CD4-positive, alpha-beta T cell (primary cell): ENCODE measurements at places on chromosomes 12 and 14.

GRCh38 chr14:56206596-56206995 lies 88.4 kb downstream of the PELI2 start:
- no peak for DNase-seq

GRCh38 chr12:28938056-28938455 lies 211.0 kb upstream of the FAR2 start:
- DNase-seq, result no peak

DNA sequence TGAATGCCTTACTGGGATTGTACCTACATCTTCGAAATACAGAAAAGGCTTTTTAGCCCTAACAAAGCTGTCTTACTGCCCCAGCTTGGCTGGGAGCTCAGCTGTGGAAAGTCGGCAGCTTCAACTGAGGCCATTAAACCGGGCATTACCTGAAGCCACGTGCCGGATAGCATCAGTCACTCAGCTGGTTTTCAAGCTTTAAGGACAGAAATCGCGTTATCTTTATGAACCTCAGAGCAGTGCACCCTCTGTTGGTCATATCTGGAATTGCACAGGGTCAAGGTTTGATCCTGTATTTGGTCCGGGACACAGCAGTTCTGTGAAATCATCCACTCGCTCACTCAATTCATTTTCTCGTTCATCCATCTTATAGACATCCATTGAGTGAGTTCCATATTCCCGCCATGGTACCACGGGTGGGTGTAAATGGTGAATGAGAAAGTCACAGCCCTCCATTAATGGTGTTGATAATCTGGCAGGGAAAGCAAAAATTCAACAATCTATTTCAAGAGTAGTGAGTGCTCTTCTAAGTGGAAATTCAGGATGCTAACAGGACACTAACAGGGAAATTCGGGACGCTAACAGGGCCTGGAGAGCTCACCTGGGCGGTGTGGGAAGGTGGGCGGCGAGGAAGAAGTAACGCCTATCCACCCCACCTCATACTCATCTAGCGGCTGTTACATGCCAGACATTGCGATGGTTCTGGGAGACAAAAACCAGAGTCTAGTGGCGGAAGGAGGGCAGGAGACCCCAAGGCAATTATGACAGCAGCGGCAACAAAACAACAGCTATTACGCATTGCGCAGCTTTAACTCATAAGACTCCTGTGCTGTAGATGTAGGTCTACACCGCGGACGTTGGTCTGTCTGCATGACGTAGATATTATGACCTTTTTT lies 60.6 kb upstream of the TCL1A start:
- peak; percentile 31 for DNase-seq

DNA sequence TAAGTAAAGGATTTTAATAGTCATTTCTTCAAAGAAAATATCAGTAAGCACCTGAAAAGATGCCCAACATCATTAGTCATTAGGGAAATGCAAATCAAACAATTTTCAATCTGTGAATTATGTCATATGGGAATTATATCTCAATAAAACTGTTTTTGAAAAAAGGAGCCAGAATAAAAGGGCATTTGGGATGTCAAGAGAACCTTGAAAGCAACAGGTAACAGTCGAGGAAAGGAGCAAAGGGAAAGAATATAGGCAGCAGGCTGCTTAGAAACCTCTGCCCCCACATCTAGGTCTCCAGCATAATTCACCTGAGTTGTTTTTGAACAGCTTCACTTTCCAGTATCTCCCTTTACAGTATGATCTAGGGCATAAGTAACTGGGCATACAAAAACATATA lies 12.2 kb downstream of the RAD9B start:
- no peak for DNase-seq

- DNase-seq, result no peak
Observed at GRCh38 chr14:58776516-58776915, 138.8 kb downstream of the DACT1 start.

DNA sequence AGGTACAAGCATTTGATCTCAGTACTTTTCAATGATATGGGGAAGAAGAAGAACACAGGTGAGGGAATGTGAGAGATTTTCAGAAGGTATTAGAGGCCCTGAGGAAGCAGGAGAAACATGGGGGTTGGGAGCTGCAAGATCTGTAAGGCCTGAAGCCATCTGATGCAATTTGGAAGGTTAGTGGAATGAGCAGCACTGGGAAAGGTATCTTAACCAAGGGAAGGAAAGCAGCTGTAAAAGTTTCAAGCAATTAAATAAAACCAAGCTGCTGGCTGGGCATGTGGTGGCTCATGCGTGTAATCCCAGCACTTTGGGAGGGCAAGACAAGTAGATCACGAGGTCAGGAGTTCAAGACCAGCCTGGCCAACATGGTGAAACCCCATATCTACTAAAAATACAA lies 104.4 kb upstream of the PARP11 start:
- DNase-seq, result no peak

DNA sequence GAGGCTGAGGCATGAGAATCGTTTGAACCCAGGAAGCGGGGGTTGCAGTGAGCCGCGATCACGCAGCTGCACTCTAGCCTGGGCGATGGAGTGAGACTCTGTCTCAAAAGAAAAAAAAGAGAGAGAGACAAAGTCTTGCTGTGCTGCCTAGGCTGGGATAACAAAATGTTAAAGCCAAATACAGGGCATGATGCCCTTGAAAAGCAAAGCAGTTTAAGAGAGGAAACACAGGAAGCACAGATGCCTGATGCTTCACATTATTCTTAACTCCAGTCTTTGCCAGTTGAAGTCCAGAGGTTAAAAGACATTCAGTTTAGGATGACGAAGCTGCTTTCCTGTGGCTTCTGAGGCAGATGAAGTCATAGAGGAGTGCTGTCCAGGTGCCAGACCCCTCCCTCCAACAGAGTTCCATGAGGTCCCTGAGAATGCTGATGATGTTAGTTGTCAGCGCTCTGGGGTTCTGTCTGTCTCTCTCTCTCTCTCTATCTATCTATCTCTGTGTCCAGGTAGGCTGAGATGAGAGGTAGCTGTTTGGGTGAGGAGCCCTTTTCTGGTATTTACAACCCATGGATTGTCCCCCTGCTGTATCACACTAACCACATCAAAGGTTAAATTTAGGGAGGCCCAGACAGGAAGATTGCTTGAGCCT lies 4.9 kb upstream of the MRPL52 start:
- DNase-seq, result no peak

DNA sequence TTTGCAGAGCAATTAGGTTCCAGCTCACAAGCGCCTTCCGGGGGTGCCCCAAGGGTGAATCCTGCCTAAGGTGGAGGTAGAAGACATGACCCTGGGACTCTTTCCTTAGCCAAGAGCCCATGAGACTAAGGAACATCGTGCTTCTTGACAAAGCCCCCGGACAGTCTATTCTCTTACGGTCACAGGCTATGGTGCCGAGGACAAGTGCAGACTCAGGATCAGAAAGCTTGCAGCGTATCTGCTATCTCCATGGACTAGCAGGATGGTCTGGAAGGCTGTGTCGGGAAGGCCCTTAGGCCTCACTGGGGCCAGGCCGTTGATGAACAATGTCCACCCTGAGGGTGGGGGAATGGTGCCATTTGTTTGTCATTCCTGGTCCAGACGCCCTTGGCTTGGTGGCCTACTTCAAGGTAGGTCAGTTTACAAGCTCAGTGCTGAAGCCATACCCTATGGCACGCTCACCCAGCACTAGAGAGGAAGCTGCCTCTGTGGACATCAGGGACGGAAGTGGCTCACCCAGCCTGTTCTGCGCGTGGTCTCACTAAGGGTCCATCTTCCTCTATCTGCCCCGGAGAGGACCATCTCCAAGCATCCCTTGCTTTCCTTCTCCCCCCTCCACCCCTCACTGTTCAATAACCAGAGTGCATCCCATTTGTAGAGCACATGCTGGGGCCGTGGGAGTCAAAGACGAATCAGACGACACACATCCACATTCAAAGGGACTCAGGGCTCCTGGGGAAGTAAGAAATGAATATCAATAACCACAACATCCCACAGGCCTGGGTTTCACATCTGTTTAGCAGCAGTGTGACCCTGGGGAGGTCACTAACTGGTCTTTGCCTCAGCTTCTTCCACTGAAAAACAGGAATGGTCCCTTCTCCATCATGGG lies 45.0 kb upstream of the IQSEC3 start:
- no peak for DNase-seq

DNA sequence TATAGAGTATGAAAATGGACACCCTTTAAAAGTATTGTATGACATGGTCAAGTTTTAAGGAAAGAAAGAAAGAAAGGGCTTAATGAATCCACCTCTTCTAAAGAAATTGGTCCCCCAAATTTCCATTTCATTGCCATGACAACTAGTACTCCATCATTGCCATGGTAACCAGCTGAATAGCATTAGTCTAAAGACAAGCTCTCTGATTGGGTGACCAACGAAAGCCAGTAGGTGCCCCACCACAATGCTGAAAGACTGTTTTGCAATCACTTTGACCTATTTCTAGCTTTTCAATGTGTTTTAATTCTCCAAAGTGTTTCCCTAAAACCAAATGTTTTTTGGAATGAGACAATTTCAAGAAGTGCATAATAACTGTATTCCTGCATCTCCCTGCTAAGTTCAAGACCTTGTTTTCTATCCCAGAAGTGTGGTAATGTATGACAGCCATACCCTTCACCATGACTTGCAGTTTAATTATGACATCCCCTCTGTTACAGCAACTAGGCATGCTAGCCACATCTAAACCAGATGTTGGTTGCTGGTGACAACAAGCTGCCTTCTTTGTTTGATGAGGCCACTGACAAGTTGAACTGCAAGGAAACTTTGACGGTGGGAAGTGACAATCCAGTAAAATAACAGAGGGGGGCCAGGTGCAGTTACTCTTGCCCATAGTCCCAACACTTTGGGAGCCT lies 46.7 kb downstream of the KICS2 start:
- no peak for DNase-seq

DNA sequence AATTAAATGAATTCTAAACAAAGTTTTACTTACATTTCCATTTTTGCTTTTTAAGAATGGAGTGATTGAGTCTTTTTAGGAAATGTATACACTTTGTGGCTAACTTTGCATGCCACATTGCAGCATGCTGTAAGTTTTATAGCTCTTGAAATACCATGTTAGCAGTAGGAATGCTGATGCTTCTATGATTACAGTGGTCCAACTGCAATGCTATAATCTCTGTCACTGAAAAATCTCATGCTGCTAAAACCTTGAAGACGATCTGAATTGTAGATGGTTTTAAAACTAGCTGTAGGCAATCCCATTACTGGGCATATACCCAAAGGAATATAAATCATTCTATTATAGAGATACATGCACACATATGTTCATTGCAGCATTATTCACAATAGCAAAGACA lies 127.6 kb downstream of the WIF1 start:
- DNase-seq, result no peak

DNA sequence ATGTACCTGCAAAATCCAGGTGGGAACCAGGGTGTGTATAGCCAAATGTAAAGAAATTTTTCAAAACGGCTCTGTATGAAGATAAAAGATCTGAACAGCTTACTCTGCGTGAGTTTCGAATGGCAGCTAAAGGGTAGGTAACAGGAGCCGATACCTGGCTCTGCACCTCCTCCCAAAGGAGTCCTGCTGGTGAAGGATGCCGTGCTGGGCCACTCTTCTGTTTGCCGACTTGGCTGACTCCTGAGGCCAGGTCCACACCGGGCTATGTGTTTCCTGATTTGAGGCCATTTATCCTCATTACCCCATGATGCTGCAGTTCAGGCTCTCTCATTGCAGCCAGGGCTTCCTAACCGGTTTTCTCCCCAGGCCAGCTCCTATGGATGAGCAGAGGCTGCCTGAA lies 244.6 kb downstream of the SLC41A2 start:
- no peak for DNase-seq

- no peak for DNase-seq
Observed at GRCh38 chr12:75888874-75889613, 142.5 kb downstream of the PHLDA1 start.

GRCh38 chr14:22614240-22614799 lies 16.2 kb downstream of the ABHD4 start:
- DNase-seq, result no peak

DNA sequence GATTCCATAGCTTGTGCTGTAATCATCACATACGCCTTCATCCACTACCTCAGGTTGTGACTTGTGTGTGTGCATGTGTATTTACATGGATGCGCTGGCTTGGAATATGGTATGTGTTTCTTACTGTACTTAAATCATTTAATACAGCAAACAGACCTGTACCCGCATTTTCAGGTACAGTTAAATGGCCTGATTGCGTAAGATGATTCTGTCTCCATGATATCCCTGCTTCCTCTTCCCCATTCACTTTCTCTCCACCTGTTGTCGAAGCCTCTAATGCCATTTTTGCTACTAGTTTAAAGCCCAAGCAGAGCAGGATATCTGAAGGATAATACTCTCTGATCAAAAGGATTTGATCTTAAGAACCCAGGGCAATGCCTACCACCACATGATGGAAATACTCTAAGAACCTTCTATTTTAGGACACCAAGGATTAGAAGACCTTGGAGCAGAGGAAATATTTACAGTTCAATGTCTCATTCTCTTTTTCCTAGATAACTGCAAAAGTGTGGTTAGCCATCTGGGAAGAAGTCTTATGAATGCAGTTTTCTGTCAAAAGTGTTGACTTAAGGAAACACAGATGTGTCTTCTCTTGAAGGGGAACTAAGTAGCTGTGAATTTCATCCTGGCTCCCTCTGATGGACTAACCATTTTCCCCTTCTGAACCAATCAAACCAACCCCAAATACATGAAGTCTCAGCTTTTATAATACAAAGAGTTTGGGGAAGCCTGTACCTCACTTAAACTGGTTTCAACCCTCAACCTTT lies 78.7 kb downstream of the HELB start:
- DNase-seq, result no peak

DNA sequence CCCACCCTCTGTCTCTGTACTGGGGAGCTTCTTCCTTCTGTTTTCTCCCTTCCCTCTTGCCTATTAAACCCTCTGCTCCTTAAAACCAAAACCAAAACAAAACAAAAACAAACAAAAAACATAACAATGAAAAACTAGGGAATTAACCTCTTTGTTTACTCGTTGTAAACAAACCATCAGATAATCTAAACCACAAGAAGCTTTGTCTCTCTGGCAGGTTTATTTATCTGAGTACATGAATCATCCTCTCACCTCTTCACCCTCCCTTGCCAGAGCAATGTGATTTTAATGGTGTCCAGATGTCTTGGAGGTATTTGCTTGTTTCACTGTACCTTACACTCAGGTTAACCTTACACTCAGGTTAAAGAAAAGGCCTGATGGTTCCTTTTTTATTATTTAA lies 66.1 kb downstream of the DYRK2 start:
- DNase-seq, result no peak
